ENCODE measurements at places on chromosomes 5 and 9.
A peak's percentile ranks its signal among the peaks of the same experiment; 100 is the strongest.

GRCh38 chr5:179860301-179860700 is 1.7 kb upstream of the MRNIP start:
- DNase-seq = no peak

DNA sequence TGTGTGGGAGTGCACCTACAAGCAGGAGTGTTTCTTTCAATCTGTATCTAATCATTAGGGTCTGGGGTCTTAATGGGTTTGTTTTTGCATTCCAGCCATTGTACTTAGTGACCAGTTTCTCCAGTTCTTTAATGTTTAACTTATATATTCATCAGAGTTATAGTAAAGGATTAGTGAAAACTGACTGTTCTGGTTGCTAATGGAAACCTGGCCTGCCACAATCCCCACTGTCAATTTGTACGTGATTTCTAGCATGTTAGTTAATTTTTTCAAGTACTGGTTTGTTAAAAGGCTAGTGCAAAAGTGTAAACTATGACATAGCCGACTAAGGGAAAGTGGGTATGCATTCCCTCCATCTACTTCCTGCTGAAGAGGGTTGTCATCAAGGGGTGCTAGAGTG is 276.1 kb downstream of the HTR1A start:
- no peak for DNase-seq

DNA sequence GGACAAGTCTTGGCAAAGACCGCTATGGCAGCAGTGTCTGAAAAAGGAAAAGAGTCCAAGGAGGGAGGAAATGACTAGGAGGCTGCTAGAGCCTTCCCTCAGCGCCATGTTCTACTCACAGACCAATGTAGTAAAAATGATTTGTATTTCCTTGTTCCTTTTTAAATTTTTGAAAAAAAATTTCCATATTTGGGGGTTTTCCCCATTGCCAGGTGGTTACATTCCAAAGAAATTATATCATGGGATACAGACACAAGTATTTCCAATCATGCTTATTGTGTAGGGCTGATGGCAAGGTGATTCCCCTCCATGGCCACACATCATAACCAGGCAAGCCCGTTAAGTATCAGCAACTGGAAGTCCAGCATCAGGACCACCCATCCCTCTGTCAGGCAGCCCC is 138.2 kb downstream of the PIP5K1B start:
- no peak for DNase-seq

DNA sequence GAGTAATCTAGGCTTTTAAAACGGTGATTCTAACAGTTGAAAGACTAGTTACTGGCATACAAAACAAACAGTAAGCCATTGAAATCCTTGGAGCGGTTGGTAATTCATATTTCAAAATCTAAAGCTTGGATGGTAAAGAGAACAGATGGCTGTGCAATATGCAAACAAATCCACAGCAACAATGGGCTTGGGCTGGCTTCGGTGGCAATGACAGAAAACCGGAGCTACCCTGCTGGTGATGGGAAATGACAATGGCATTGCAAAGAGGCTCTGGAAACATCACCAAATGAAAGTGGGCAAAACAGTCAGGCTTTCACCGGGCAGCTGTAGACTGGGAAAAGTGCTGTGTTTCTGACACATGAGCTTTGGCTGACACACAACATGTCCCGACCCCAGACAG is 42.2 kb downstream of the MED27 start:
- DNase-seq = no peak

DNA sequence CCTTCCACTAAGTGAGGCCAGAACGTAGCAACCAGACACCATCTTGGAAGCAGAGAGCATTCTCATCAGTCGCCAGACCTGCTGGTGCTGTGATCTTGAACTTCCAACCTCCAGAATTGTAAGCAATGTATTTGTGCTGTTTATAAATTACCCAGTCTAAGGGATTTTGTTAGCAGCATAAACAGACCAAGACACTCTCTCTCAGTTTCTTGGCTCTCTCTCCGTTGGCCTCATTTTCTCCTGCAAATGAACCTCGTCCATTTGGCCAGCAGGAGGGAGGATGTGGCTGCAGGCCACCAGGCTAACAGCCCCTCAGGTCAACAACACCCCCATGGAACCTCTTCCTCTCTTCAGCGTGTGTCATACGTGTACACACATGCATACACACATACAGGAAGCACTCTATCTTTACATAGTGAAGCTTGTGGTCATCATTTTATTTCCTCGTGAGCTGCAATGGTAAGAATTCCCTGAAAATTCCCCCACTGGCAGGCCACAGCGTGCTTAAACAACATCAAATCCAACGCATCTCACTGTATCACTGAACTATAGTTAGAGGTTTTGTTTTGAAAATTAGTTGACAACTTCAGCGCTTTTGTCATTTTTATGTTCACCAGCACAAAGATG is 62.8 kb upstream of the PPP1R26 start:
- no peak for DNase-seq

DNA sequence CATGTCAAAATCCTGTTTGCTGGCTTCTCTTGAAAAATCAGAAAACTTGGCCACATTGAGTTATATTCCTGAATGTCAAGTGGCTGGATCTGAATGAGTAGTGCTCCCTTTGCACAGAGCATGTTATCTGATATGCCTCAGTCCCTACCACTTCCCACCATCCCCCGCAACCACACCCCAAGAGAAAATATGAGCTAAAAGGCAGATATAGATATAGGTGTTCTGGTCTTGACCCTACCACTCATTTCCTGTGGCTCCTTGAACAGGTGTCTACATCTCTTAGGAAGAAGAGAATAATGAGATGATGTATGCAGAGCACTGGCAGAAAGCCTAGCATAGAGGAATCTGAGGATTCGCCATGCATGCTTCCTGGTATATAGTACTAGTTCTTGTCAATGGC is 6.6 kb upstream of the CYSTM1 start:
- no peak for DNase-seq

- no peak for DNase-seq
These were observed 267.4 kb downstream of the GAS1 start for GRCh38 chr9:86679909-86680308.

DNA sequence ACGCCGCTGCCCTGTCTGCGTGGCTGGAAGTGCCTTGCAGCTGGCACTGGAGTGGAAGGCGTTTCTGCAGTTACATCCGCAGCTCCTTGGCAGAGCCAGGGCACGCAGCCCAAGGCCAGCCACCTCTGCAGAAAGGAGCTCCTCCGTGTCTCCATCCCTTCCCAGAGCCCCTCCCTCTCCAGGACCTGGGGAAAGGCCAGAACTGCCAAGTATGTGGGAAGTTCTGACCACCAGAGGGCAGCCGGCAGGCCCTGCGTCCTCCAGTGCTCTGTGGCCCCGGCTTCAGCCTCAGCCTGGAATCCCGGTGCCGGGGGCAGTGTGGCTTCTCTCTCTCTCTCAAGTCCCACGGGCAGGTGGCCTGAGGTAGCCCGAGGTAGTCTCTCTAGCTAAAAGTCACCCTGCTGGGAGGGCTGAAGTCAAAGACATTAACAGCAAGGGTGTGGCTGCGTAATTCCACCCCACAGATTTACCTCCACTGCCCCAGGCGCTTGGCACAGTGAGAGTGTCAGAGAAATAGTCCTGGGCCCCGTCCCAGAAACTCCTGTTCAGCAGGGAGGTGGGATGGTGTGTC is 101.7 kb upstream of the FCN2 start:
- peak; percentile 67 for DNase-seq

GRCh38 chr5:122015471-122015870 is 53.7 kb downstream of the SRFBP1 start:
- no peak for DNase-seq

DNA sequence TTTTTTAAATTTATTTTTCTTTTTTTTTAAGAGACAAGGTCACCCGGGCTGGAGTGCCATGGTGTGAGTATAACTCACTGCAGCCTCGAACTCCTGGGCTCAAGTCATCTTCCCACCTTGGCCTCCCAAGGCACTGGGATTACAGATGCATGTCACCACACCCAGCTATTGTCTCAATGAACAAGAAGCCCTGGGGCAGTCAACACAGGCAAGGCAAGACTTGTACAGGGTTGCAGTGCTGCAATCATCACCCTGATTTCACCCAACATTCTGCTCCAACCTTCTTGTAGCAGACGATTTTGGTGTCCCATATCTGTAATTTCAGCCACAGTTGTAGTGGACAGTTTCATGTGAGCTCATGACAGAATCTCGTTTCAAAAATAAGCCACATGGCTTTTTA is 205.8 kb upstream of the KIF2A start:
- DNase-seq = no peak

GRCh38 chr9:134294153-134295071 is 31.8 kb upstream of the RXRA start:
- no peak for DNase-seq

- no peak for DNase-seq
These were observed 34.9 kb downstream of the SLC28A3 start for GRCh38 chr9:84305497-84306131.

DNA sequence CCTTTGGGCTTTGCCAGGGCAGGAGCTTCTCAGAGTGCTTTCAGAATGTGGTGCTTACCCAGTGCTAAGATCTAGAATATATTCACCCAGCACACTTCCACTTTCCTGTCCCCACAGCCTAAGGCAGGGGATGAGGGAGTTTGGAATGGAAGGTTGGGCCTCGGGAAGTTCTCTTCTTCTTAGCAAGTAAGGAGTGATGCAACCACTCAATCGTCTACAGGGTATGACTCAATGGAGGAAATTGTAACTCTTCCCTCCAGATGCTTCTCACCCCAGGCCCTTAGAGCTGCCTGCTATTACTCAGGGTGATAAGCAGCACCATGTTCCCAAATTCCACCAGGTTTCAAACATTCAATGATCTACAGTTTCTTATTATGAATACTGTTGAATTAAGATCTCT is 30.8 kb upstream of the AGGF1 start:
- DNase-seq = peak; percentile 54

DNA sequence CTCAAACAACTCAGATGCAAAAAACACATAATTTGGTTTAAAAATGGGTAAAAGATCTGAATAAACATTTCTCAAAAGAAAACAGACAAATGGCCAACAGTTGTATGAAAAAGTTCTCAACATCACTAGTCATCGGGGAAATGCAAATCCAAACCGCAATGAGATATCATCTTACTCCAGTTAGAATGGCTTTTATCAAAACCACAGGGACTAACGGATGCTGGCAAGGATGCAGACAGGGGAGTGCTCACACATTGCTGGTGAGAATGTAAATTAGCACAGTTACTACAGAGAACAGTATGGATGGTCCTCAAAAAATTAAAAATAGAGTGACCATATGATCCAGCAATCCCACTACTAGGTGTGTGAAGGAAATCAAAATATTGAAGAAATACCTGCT is 589.1 kb upstream of the ADAMTS16 start:
- DNase-seq = no peak

- DNase-seq = no peak
These were observed 397.6 kb downstream of the RASEF start for GRCh38 chr9:82665324-82665723.

- peak; percentile 67 for DNase-seq
These were observed 2.6 kb upstream of the NFIL3 start for GRCh38 chr9:91426123-91426745.

GRCh38 chr5:154608531-154609011 is 130.5 kb upstream of the HAND1 start:
- DNase-seq = no peak

- peak; percentile 56 for DNase-seq
These were observed 94.5 kb downstream of the PDE4D start for GRCh38 chr5:59798862-59799667.

DNA sequence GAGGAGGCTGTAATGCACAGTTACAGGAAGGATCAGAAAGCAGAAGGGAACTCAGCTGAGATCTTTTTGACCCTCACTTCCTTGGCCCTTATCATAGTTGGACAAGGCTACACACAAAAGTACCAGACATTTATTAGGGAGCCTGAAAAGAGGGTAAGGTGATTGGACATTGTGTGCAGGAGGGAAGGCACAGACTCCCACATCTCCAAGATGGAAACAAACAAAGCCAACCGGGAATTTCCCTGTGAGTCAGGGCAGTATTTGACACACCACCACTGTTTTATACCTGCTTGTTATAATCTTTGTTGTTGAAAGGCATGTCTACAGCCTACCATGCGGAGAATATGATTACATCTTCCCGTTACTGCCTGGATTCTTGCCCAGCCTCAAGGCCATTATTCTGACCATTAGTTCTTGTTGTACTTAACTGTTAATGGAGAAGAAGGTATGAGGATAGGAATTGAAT is 3.0 kb upstream of the CCNG1 start:
- peak; percentile 74 for DNase-seq

DNA sequence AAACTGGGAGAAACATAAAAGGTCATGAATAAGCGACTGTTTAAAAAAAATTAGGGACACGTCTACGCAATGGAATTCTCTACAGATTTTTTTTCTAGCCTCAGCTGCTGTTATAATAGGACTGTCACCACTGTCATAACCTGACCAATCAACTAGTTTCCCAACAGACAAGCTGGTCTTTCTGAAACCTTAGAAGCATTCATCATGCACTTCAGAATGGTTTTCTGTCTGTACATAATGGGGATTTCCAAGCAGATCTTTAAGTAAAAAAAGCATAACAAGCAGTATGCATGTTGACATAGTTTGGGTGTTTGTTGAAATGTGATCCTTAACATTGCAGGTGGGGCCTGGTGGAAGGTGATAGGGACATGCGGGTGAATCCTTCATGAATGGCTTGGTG is 58.3 kb upstream of the SEMA6A start:
- DNase-seq = no peak

GRCh38 chr9:137422604-137423513 is at the start of the genes EXD3 and NOXA1:
EXD3 (minus strand) TSS chr9:137423162; CDS start chr9:137395357, 27,805 bp downstream.
NOXA1 (plus strand) TSS chr9:137423393; CDS start chr9:137423530, 137 bp downstream.
- DNase-seq = peak; percentile 95

DNA sequence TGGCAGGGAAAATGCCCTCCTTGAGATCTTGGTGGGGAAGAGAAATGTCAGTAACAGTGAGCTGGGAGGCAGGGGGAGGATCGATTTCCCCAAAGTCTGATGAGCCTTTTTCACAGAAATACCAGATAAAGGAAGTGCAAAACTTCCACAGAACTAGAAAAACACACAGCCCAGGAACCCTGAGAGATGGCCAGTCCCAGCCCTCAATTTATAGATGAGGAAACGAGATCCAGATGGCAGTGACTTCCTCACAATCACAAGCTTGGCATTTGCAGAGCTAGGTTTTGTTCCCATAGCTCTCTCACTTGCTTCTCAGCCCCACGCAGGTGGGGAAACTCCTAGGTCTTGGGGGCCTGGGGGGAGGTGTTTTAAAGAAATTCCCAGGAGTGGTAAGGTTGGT is 3.8 kb upstream of the GGTA1 start:
- DNase-seq = no peak

GRCh38 chr5:132420706-132421272 is 51.3 kb downstream of the SLC22A5 start:
- DNase-seq = no peak

GRCh38 chr9:108002371-108002956 is 512.9 kb upstream of the KLF4 start:
- DNase-seq = peak; percentile 34

GRCh38 chr5:159419576-159419975 is 89.3 kb upstream of the IL12B start:
- DNase-seq = no peak

All from cardiac fibroblast (primary cell).